Activated CD4-positive, alpha-beta memory T cell treated with anti-CD3 and anti-CD28 coated beads, Interleukin-2, amount 10 ng/mL, durations not matched to agents 7 days and 5 days (primary cell): ENCODE measurements at places on chromosomes 1 and 21. TPM values are rescaled to one million over a fixed set of nuclear protein-coding genes. Genes with fewer than 3 reads are reported as not detected.

Gene DIRAS3
- not detected for total RNA-seq

Gene TTLL7
- total RNA-seq, result 2.2 TPM

Gene MMP23B
- total RNA-seq, result 0.63 TPM

Gene AKNAD1
- not detected for total RNA-seq

Gene LMNA
- total RNA-seq, result 93.6 TPM

Gene VCAM1
- not detected for total RNA-seq

Gene LRRC41
- total RNA-seq, result 40.3 TPM

Gene TMEM61
- not detected for total RNA-seq

Gene HES3
- not detected for total RNA-seq

Gene C1orf141
- total RNA-seq, result not detected

- DNase-seq, result no peak
Measured at GRCh38 chr1:156553860-156554485, 18.4 kb downstream of the IQGAP3 start.

GRCh38 chr1:246573491-246573890 lies 7.2 kb downstream of the CNST start:
- DNase-seq, result no peak

GRCh38 chr1:59063501-59063900 lies 233.4 kb upstream of the FGGY start:
- no peak for DNase-seq

DNA sequence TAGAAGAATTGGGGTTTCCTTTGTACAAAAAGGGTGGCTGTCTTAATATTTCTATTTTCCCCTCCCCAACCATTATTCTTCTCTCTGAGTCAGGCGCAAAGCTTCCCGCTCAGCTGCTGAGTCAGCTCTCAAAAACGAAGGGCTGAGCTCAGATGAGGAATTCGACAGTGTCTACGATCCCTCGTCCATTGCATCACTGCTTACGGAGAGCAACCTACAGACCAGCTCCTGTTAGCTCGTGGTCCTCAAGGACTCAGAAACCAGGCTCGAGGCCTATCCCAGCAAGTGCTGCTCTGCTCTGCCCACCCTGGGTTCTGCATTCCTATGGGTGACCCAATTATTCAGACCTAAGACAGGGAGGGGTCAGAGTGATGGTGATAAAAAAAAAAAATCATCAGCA lies 3.0 kb upstream of the TUFT1 start:
- no peak for DNase-seq

- no peak for DNase-seq
Measured at GRCh38 chr1:3652548-3653285, 401 bp downstream of the TP73 start.

DNA sequence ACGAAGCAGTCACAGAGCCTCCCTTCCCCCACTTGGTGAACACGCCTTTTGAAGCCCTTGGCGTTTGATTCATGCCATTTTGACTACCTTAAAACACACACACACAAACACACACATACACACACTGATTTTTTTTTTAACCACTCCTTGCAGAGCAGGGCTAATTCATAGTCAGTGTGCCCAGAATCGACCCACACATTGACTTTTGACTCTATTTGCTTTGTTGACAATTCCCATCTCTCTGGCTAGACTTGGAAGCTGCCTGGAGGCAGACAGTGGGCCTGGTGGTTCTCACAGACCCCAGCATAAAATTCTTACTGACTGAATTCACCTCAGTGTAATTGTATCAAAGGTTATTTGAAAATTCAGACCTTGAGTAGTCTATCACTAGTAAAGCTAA lies 30.3 kb downstream of the CAPN8 start:
- DNase-seq, result no peak

DNA sequence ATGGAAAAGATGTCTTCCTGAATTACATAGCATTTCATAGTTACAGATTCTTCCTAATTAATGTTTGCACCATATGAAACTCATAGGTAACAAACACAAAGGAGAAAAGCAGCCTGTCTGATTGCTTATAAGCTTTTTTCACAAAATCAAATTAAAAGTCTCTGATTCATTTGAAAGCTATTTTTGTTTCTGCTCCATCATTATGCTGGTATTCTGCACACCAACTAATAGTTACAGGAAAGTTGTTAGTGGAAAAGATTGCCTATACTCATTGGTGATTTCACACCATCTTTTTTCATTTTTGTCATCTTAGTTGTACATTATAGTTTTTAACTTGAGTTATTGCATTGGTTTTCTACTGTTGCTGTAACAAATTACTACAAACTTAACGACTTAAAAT lies 70.0 kb downstream of the PRKAA2 start:
- no peak for DNase-seq

DNA sequence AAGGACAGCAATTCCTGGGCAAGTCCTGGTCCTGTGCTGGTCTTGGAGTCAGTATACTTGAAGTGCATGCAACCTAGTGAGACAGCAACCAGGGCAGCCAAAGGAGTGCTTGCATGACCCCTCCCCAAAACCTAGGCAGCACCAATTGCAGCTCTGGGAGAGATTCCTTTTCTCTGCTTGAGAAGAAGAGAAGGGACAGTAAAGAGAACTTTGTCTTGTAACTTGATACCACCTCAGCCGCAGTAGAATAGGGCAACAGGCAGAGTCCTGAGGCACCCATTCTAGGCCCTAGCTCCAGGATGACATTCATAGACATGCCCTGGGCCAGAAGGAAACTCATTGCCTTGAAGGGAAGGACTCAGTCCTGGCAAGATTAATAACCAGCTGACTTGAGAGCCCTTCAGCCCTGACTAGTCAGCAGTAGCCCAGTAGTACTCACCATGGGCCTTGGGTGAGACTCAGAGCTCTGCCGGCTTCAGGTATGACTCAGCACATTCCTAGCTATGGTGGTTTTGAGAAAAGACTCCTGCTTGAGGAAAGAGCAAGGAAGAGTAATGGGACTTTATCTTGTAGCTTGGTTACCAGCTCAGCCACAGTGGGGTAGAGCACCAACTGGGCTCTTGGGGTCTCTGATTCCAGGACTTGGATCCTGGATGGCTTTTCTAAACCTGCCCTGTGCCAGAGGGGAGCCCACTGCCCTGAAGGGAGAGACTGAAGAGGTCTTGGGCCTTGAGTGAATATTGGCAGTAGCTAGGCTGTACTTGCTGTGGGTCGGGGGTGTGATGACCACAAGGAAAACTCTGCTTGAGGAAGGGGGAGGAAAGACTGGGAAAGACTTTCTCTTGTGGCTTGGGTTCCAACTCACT lies 51.7 kb upstream of the ACADM start:
- DNase-seq, result no peak

DNA sequence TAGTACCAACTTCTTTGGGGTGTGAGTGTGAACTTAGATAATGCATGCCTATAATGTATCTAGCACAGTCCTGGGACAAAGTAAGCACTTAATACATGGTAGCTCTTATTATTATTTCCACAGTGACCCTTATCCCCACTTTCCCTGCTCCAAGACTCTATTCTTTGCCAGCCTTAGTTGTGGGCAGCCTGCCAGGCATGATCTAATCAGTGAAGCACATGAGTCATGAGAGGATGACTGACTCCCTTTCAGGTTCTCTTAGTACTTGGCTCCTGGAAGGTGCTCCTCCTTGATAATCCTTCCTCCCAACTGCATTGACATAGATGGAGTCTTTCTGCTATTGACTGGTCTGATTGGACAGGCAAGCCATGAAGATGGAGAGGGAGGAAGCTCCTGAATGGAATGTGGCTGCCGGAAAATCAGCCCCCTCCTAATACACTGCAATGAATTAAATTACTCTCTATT lies 17.4 kb upstream of the GNG12 start:
- DNase-seq, result no peak

GRCh38 chr1:58888833-58889232 lies 105.0 kb upstream of the JUN start:
- DNase-seq, result no peak

DNA sequence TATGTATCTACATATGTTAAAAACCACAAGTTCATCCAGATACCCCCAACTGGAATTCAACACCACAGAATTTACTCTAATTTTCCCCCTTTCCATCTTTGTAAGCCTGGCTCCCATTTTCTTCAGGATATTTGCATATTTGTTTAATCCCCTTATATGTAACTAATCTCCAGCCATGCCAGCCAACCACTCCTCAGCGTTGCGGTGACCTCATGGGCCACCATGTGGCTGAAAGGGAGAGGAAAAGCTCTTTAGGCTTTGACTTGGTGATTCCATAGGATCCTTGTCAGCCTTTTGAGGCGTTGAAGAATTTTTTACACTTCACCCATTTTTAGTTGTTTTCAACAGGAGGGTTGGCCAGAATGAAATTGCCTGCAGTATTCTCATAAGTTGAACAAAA lies 10.0 kb downstream of the CLDN19 start:
- DNase-seq, result no peak

- no peak for DNase-seq
Measured at GRCh38 chr1:176879784-176880620, 284.5 kb downstream of the ASTN1 start.

DNA sequence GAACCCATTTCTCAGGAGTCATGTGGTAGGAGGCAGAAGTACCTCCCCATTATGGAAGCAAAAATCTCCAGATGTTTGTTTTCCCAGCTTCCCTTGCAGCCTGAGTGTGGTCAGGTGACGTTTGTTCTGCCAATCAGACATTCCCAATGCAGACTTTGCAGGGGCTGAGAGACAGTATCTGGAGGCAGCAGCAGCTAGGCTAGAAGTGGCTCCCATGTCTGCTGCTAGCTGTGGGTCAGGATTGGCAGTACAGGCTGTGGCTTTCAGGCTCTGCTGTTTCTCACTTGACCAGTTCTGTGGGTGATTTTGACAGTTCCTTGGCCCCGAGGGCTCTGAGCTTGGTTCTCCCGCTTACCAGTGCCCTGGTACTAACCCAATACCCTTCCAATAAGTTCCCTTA lies 58.6 kb upstream of the NBPF3 start:
- no peak for DNase-seq

DNA sequence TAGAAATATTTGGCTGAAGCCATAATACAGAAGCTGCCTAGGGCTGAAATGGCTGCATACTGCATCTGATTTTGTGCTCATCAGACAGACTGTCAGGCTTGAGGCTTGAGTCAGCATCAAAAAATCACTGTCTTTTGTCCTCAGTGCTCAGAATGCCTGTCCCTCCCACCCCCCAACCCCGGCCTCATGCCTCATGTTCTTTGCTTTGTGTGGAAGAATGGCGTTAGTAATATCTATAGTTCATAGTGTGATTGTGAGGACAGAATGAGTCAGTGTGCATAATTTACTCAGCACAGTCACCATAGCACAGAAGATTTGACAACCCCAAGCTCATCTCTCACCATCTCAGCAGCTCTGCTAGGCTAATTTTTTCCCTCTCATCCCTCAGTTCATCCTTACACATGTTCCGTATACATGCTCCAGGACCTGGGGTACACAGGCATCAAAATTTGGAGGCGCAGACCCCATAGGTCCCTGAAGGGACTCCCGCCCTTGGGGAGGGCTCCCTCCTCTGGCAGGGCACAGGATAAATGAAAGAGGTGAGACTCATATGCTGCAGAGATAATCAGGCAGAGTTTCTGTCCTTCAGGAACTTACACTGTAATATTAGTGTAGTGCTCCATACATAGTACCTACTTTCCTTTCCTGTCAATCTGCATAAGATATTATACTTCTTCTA lies 159.1 kb upstream of the C8B start:
- DNase-seq, result no peak

- DNase-seq, result no peak
Measured at GRCh38 chr1:2400950-2401649, 9.5 kb downstream of the RER1 start.

- DNase-seq, result no peak
Measured at GRCh38 chr1:8874230-8875201, 4.0 kb downstream of the ENO1 start.

- DNase-seq, result no peak
Measured at GRCh38 chr1:162172311-162173102, 103.0 kb downstream of the NOS1AP start.

DNA sequence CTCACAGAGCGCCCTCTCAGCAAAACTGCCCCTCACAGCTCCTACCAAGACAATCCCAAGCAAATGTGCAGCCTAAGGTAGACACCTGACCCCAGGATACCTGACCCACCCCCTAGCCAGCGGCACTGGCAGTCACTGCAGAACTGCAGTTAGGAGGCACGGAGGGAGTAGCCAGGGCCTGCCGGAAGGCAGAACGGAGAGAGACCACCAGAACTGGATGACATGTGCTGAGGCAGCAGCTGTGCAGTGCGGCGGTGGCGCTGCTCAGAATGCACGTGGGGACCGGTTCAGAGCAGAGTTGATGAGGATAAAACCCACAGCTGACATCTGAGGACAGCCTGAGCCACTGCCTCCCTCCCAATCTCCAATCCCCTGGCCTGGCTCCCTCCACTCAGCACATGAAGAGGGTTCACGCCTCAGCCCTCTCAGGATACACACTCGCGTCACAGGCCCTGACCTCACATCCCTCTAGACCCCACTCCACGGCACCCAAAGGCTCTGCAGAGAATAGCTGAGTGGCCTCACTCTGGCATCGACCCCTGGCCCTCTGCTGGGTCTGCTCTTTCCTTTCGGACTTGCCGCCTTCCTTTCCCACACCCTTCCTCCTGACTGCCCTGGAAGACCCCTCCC lies 29.6 kb downstream of the UBE2G2 start:
- no peak for DNase-seq

DNA sequence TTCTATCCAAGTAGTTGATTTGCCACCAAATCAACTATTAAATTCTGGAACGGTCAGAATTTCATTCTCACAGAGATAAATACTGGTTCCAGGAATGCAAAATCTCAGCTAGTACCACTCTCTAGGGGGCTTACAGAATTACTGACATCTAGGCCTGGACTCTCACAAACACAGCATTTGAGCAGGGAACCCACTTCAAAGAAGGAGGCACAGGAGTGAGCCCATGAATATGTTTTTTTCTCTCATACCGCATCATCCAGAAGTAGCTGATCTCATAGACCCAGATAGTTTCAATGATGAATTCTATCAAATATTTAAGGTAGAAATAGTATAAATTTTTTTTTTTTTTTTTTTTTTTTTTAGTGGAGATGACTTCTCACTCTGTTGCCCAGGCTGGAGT lies 32.1 kb downstream of the S1PR1 start:
- no peak for DNase-seq

DNA sequence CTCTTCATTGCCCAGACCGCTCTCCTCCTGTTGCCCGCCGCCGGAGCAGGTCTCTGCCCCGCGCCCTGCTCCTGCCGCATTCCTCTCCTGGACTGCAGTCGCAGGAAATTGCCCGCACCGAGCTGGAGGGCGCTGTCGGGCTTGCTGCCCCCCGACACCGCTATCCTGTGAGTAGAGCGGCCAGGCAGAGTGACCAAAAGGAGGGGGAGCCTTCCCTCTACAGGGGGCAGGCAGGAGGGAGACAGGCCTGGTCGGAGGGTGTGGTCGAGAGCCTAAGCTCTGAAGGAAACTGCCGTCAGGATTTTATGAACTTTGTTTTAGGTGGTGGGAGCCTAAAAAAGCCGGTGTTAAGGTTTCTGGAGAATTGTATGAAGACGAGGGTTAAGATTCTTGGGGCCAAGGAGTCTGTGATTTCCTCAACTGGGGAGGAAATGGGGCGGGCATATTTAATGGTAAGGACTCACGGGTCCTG lies 517 bp downstream of the LRIG2 start:
- DNase-seq, result no peak
